Activated naive CD4-positive, alpha-beta T cell treated with Interleukin-2 at 50 U/mL for 16 hours (primary cell): ENCODE measurements at places on chromosomes 5 and 9.

GRCh38 chr9:24552526-24553182, 7.0 kb upstream of the IZUMO3 start:
- no peak for DNase-seq

DNA sequence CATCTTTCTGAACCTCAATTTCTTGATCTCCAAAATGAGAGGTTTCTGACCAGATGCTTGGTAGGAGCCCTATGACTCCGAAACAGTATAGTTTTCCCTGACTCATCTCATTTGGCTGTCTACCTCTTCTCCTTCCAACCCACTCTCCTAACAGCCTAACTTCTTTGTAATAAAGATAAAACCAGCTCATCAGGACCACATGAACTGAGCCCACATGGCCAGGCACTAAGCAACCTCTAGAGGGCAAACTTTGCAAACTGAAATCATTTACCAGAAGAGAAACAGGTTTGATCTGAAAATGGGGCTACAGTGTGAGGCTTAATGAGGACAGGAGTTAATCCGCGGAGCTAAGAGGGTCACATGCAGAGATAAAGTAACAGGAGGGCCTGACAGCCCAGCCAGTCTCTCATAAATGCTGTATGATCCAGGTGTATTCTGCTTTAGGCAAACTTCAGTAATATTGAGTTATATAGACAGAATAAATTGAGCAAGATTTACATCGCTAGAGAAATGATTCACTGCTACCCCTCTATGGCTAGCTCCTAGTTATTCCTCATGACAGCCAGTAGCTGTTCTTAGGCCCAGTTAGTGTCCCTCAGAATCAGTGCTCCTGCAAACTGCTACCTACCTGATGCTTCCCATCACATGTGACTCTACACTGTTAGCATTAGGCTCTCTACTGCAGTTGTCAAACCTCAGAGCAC, 64.6 kb downstream of the ABCA1 start:
- peak; percentile 34 for DNase-seq

GRCh38 chr5:83450967-83451248, 20.6 kb upstream of the VCAN start:
- no peak for DNase-seq

GRCh38 chr5:120084543-120084870, 379.6 kb upstream of the PRR16 start:
- DNase-seq = no peak

DNA sequence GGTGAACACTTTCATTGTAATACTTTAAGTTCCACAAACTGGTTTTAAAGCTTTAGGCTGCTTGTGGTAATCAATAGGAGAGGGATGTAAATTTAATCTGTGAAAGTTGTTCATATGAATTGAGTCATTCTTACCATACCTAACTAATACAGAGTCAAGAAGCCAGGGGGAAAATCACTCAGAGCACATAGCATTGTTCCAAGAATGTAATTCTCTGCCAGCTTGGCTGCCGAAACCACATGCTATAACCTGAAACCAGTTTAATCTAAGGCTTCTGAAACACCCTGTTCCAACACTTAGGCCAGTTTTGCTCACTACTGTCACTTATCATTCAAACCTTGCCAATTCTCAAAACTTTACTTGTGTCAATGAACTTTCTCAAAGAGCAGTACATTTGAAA, 528.8 kb upstream of the GRAMD2B start:
- no peak for DNase-seq

GRCh38 chr5:174172566-174172965, 127.1 kb downstream of the NSG2 start:
- DNase-seq = no peak
